Esophagus squamous epithelium (tissue), 5 donors: ENCODE measurements at places on chromosomes 2 and 18.

DNA sequence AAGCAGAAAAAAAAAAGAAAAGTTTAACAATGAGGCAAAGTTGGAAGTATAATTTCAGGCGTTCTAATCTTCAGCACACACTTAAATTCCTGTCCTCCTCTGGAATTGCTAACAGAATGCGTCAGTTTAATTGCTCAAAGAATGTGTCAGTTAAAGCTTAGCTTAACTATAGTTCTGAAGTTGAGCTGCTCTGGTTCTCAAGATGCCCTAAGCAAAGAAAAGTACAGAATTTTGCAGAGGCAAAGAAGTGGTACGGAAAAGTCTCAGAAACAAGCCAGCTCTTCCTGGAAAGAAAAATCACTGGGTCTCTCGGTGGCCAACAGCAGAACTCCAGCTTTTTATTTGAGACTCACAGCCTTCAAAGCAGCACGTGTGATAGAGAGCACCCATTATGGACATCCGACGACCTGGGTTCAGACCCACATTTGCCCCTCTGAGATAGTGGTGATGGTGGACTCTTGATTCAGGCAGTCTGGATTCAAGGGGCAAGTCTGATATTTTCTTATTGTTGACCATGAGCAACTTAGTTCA lies 22.2 kb upstream of the MYO3B start:
- no peaks in the 10 kb centered on the region for H3K36me3 ChIP-seq
- H3K27ac ChIP-seq: no peak overlapping the region
- no peaks in the 10 kb centered on the region for H3K27me3 ChIP-seq
- no peak overlapping the region for H3K4me3 ChIP-seq
- H3K4me1 ChIP-seq: no peaks in the 10 kb centered on the region

GRCh38 chr18:32358529-32358928 lies 112.2 kb downstream of the GAREM1 start:
- no peak overlapping the region for H3K4me3 ChIP-seq
- no peak for DNase-seq
- no peaks in the 10 kb centered on the region for H3K4me1 ChIP-seq
- H3K27ac ChIP-seq: no peak overlapping the region

DNA sequence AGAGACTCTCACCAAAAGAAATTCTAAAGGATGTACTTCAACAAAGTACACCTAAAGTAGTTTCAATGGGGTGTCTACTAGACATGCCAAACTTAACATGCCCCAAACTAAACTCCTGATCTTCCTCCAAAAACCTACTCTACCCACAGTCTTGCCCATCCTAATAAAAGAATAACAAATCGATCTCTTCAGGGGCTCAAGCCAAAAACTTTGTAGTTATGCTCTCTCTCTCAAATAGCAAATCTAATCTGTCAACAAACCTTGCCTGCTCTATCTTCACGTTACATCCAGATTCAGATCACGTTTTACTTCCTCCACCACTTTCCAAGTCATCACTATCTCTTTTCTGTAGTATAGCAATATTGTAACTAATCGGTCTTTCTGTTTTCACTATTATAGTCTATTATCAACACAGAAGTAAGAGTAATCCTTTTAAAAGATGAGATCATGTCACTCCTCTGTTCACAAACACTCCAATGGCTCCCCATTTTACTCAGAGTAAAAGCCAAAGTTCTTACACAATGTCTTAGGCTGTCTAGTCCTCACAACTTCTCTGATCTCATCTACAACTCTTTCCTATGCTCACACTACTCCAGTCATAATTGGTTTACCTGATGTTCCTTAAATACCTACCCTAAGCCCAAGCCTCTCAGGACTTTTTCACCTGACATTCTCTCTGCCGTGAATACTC lies 79.9 kb downstream of the THADA start:
- no peak for DNase-seq
- no peak overlapping the region for H3K4me3 ChIP-seq
- peaks cover 38% of the 10 kb centered on the region for H3K4me1 ChIP-seq
- peak overlapping the region; percentile 86 for H3K27ac ChIP-seq

- DNase-seq: peak; percentile 97
- no peaks in the 10 kb centered on the region for H3K4me1 ChIP-seq
- H3K4me3 ChIP-seq: peak within 1 kb of the TSS; percentile 71
- H3K27me3 ChIP-seq: no peaks in the 10 kb centered on the region
- no peaks in the 10 kb centered on the region for H3K36me3 ChIP-seq
- peak within 1 kb of the TSS; percentile 83 for H3K27ac ChIP-seq
Observed at GRCh38 chr2:135531231-135532197, at the start of gene R3HDM1. TSS of gene R3HDM1 (plus strand) at chr2:135531484. CDS start at chr2:135604846, 73,362 bp downstream.

DNA sequence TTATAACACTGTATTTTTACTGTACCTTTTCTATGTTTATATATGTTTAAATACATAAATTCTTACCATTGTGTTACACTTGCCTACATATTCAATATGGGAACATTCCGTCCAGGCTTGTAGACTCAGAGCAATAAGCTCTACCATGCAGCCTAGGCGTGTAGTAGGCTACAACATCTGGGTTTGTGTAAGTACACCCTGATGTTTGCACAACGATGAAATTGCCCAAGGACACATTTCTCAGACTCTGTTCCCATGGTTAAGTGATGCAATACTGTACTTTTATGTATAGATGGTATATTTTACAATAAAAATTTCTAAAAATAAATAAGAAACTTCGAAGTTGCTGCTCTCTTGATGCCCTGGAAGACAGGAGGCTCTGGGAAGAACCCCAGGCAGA lies 38.4 kb downstream of the YPEL5 start:
- no peaks in the 10 kb centered on the region for H3K4me1 ChIP-seq
- no peak for DNase-seq
- no peaks in the 10 kb centered on the region for H3K27me3 ChIP-seq
- no peak overlapping the region for H3K4me3 ChIP-seq

DNA sequence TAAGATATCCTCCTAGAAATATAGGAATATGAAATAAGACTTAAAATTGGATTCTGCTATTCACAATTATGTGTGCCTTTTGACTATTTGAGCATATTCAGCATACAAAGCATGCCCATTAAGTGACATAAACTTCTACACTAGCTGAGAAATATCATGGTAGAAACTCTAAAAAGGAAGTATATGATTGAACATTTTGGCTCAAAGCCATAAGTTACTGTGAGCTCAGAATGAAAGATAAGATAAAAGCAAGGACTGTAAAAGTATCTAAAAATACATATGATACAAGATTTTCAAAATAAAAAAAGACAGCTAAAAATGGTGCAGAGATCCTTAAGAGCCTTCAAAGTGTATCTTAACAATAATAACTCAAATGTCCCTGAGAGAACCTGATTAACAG lies 340.5 kb upstream of the SLC39A10 start:
- H3K36me3 ChIP-seq: no peaks in the 10 kb centered on the region
- no peaks in the 10 kb centered on the region for H3K4me1 ChIP-seq
- H3K27ac ChIP-seq: no peak overlapping the region
- no peak for DNase-seq

DNA sequence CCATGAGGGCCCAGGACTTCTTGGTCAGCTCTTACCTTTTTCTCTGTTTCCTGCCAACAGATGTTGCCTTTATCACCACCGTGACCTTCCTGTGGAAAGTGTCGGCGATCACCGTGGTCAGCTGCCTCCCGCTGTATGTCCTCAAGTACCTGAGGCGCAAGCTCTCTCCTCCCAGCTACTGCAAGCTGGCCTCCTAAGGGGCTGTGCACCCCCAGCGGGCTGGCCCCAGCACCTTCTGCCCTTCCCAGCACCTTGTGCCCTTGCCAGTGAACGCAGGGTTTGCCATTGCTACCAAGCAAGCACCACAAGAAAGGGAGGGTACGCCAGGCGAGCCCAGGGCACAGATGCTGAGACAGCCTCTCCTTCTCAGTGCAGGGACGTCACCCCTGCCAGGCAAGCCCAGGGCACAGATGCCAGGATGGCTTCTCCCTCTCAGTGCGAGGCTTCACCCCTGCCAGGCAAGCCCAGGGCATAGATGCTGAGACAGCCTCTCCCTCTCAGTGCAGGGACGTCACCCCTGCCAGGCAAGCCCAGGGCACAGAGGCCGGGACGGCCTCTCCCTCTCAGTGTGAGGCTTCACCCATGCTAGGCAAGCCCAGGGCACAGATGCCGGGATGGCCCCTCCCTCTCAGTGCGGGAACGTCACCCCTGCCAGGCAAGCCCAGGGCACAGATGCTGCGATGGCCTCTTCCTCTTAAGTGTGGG lies 18.4 kb upstream of the NFATC1 start:
- H3K36me3 ChIP-seq: no peaks in the 10 kb centered on the region
- DNase-seq: no peak
- H3K4me1 ChIP-seq: peaks cover 5% of the 10 kb centered on the region
- no peaks in the 10 kb centered on the region for H3K27me3 ChIP-seq
- no peak overlapping the region for H3K4me3 ChIP-seq
- no peak overlapping the region for H3K27ac ChIP-seq

DNA sequence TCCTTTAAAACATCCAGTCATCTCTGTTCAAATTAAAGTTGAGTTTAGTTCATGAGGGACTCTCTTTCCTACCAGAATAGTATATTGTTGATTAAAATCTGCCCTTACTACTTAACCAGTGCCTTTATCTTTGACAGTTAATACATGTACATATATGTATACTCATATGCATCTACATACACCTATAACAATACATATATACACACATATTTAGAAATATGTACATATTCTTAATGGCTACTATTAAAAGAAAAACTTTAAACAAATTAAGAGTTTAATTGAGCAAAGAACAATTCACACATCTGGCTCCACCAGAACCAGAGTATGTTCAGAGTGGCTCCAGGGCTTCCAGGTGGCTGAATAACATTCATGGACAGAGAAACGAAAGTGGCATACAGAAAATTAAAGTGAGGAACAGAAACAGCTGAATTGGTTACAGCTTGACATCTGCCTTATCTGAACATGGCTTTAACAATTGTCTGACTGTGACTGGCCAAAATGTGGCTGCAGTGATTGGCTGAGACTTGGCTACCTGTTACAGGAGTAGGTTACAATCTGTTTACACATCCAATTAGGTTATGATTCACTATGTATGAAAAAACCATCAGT lies 38.8 kb downstream of the ZNF519 start:
- DNase-seq: no peak
- H3K27ac ChIP-seq: no peak overlapping the region
- no peaks in the 10 kb centered on the region for H3K27me3 ChIP-seq

GRCh38 chr2:61604433-61604832 lies 66.3 kb upstream of the XPO1 start:
- no peak overlapping the region for H3K27ac ChIP-seq
- H3K4me3 ChIP-seq: no peak overlapping the region
- H3K27me3 ChIP-seq: no peaks in the 10 kb centered on the region
- no peaks in the 10 kb centered on the region for H3K36me3 ChIP-seq

DNA sequence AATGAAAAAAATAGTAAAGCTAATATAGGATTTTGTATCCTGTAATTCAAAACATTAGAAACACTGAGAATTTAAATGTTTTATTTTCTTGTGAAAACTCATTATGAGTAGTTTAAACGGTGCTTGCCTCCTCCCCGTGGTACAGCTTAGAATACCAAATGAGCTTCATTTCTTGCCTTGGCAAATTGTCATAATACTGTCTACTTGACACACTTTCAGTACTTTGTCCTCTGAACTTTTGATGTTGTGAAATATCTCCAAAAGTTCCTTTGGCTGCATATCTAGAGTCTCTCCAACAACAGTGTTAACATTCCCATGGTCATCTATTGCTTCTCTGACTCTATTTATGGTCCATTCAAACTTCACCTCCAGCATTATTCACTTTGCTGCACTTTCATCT lies 61.9 kb upstream of the EPB41L5 start:
- H3K27ac ChIP-seq: no peak overlapping the region
- H3K4me1 ChIP-seq: no peaks in the 10 kb centered on the region
- H3K27me3 ChIP-seq: no peaks in the 10 kb centered on the region
- no peak for DNase-seq

DNA sequence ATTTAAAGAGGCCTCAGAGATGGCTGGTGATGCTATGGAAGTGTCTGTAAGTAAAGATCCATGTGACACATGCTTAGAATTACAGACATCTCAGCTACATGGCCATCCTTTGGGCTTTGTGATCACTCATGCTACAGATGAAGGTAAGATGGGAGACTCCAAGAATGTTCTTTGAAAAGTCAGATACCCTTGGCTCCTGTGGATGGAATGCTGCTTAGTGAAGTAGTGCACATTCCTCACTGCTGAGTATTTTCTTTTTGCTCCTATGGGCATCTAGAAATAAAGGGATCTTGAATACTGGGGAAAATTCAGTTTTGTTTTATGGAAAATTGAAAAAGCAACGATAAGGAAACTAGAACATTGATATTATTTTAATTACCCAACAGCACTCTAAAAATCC lies 55.2 kb upstream of the REV1 start:
- no peaks in the 10 kb centered on the region for H3K36me3 ChIP-seq
- H3K27ac ChIP-seq: no peak overlapping the region
- no peak for DNase-seq
- no peak overlapping the region for H3K4me3 ChIP-seq

DNA sequence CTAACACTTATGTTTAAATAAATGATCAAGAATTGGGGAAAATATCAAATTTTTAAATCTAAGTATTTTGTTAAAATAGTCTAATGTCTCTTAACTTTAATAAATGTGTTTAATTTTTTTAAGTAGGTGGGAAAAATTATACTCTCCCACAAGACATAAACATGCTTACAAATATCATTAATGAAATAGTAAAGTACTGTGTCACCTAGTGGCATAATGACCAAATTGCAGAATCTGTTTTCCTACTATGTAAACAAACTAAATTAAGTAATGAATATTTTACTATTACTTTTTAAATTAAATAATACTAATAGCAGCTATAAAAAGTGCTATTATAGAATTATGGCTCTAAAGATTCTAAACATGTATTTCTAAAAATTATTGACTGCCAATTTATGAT lies 52.0 kb upstream of the CHAC2 start:
- no peaks in the 10 kb centered on the region for H3K27me3 ChIP-seq
- no peak overlapping the region for H3K4me3 ChIP-seq
- H3K36me3 ChIP-seq: peaks cover 35% of the 10 kb centered on the region
- no peak for DNase-seq
- H3K27ac ChIP-seq: no peak overlapping the region
- H3K4me1 ChIP-seq: no peaks in the 10 kb centered on the region

DNA sequence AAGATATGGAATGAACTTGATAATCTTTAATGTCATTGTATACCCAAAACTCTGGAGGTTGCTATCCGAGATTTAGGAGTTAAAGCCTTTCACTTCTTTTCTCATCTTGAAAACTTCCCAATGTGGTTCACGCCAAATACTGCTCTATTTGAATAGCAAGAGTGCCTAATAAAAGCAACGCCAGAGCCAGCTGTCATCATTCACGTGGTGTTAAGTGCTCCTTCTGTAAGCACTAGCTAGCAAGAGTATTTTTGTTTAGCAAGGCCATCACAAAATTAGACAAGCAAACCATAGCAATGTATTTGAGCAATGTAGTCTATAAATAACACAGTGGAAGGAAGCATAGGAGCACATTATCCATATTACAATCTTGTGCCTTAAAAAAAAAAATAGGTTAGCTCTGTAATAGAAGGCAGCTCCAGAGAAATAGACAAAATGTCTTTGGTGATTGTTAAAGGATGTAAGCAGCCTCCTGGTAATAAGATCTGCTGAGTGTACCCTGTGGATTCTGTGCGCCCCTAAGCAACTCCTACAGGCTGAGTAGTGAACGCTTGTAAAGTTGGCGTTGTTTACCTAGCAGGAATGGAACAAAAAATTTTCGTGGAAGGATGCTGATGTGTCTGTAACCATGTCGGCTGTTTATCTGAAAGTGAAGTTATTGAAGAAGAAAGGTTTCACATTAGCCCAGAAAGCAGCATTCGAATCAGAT lies 518.0 kb downstream of the CNTNAP5 start:
- H3K36me3 ChIP-seq: no peaks in the 10 kb centered on the region
- no peaks in the 10 kb centered on the region for H3K4me1 ChIP-seq
- H3K4me3 ChIP-seq: no peak overlapping the region
- DNase-seq: no peak

- H3K36me3 ChIP-seq: no peaks in the 10 kb centered on the region
- peaks cover 24% of the 10 kb centered on the region for H3K27me3 ChIP-seq
- DNase-seq: no peak
- peaks cover 13% of the 10 kb centered on the region for H3K4me1 ChIP-seq
- H3K27ac ChIP-seq: no peak overlapping the region
- H3K4me3 ChIP-seq: no peak overlapping the region
Observed at GRCh38 chr2:45167920-45168629, 158.8 kb upstream of the SIX2 start.
